ENCODE measurements at places on chromosomes 5 and 9. TPM values are rescaled to one million over a fixed set of nuclear protein-coding genes. Genes with fewer than 3 reads are reported as not detected.

- no peak for DNase-seq
Measured at GRCh38 chr5:56175488-56175887, 57.6 kb downstream of the ANKRD55 start.

- no peak for DNase-seq
Measured at GRCh38 chr5:79200573-79201183, 35.3 kb upstream of the JMY start.

WDR38 gene
- polyA plus RNA-seq: 0.28 TPM

SUSD1 gene
- polyA plus RNA-seq: 12.2 TPM

DNA sequence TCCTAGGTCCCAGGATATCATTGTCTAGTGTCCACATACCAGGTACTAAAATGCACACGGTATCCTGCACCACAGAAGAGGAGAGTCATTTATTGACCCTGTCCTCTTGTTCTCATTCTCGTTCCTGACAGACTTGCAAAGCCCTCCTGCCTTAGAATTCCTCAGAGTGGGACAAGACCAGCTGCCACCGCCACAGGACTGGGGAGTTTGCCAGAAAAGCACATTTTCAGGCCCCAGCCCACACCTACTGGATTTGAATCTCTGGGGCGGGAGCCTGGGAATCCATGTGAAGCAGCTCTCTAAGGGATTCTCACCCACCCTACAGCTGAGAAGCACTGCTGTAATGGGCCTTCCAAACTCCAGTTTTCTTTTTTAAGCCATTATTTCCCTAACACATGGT is 68.0 kb upstream of the FANCC start:
- no peak for DNase-seq

PPP2R2B gene
- polyA plus RNA-seq: 2.1 TPM

GRCh38 chr5:72600391-72600981 is 93.3 kb upstream of the ZNF366 start:
- no peak for DNase-seq

Data from muscle of arm (tissue), 14 donors.